Naive thymus-derived CD8-positive, alpha-beta T cell (primary cell): ENCODE measurements at places on chromosomes 1 and 21.

DNA sequence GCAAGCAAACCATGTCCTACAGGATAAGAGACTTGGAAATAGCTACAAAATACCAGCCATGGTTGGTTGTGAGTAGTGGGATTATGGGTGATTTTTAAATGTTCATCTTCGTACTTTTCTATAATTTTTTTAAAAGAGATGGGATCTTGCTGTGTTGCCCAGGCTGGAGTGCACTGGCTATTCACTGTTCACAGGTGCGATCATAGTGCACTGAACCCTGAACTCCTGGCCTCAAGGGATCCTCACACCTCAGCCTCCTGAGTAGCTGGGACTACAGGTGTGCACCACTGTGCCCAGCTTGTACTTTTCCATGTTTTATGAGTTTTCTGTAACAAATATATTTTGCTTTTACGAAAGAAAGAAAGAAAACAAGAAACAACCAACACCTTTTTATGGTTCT, 224.2 kb downstream of the FOXD2 start:
- H3K27me3 ChIP-seq: peaks cover 23% of the 10 kb centered on the region
- no peak overlapping the region for H3K27ac ChIP-seq
- no peak overlapping the region for H3K4me3 ChIP-seq
- no peak for DNase-seq

DNA sequence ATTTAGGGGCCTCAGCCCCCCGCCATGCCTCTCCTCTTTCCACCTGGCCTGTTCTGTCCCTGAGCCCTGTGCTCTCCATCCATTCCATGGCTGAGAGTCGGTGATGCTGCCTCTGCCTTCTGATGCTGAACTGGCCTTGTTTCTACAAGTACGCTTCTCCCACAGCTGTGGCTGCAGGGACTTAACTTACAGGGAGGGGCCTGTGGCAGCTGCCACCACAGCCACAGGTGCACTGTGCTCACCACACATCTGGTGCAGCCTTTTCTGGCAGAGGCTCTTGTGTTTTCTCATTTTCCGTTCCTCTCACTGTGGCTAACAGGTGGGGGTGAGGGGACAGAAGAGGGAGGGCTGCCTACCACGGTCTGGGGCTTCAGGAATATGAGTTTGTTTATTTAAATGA, 4.2 kb downstream of the FMO1 start:
- peak overlapping the region; percentile 76 for H3K4me3 ChIP-seq
- H3K36me3 ChIP-seq: no peaks in the 10 kb centered on the region
- no peak overlapping the region for H3K27ac ChIP-seq
- H3K4me1 ChIP-seq: peaks cover 11% of the 10 kb centered on the region

DNA sequence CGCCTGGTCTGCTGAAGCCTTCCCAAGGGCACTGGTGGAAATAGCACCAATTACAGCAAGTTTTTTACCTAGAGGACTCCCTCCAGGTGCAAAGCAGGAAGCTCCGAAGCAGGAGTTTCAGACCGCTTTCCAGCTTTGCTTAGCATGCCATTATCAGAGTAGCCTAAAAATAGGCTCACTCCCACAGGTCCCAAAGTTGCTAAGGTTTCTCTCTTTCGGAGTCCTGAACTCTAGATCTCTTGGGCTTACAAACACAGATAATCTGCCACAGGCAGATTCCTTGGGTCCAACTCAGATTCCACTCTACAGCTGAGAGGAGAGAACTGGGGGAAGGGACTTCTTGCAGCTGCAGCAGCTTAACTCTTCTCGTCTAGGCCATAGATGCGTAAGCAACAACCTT, 22.5 kb downstream of the ZMYND12 start:
- DNase-seq: no peak
- no peak overlapping the region for H3K27ac ChIP-seq
- no peak overlapping the region for H3K4me3 ChIP-seq
- H3K36me3 ChIP-seq: no peaks in the 10 kb centered on the region

GRCh38 chr21:43697758-43698643, 20.9 kb upstream of the PDXK start:
- peaks cover 7% of the 10 kb centered on the region for H3K36me3 ChIP-seq
- DNase-seq: no peak
- H3K27ac ChIP-seq: no peak overlapping the region
- H3K4me3 ChIP-seq: no peak overlapping the region
- peaks cover 10% of the 10 kb centered on the region for H3K4me1 ChIP-seq
- no peaks in the 10 kb centered on the region for H3K27me3 ChIP-seq

- H3K27me3 ChIP-seq: no peaks in the 10 kb centered on the region
- H3K4me3 ChIP-seq: no peak overlapping the region
- H3K4me1 ChIP-seq: no peaks in the 10 kb centered on the region
- H3K36me3 ChIP-seq: peaks cover 4% of the 10 kb centered on the region
- H3K27ac ChIP-seq: no peak overlapping the region
- DNase-seq: no peak
These were observed 1115.1 kb downstream of the PLA2G4A start for GRCh38 chr1:187943606-187944403.

GRCh38 chr1:47937586-47938254, 59.5 kb downstream of the TRABD2B start:
- no peaks in the 10 kb centered on the region for H3K4me1 ChIP-seq
- H3K27ac ChIP-seq: no peak overlapping the region
- no peak overlapping the region for H3K4me3 ChIP-seq
- H3K36me3 ChIP-seq: no peaks in the 10 kb centered on the region
- peaks cover 12% of the 10 kb centered on the region for H3K27me3 ChIP-seq
- no peak for DNase-seq

DNA sequence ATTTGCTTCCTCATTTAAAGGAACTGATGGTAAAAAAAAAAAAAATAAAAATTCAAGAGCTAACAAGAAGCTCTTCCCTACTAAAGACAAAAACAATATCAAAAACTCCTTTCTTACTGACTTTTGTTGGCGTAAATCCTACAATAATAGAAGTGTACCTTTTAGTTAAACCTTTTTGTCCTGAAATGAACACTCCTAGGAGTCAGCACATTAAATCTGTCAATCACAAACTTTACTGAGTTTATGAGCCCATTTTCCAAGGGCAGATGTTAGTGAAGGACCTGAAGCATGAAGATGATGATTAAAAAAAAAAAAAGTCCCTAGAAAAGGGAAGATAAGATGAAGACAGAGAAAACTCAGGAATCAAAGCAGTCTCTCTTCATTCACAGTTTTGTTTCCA, 22.6 kb upstream of the DDX59 start:
- H3K27ac ChIP-seq: no peak overlapping the region
- no peak for DNase-seq
- peaks cover 1% of the 10 kb centered on the region for H3K27me3 ChIP-seq
- H3K36me3 ChIP-seq: no peaks in the 10 kb centered on the region
- H3K4me3 ChIP-seq: no peak overlapping the region
- no peaks in the 10 kb centered on the region for H3K4me1 ChIP-seq

- DNase-seq: no peak
- H3K4me1 ChIP-seq: peaks cover 15% of the 10 kb centered on the region
- H3K36me3 ChIP-seq: no peaks in the 10 kb centered on the region
- H3K4me3 ChIP-seq: no peak overlapping the region
These were observed 6.0 kb upstream of the SH2D2A start for GRCh38 chr1:156822680-156823079.

- H3K27me3 ChIP-seq: peaks cover 19% of the 10 kb centered on the region
- H3K36me3 ChIP-seq: no peaks in the 10 kb centered on the region
- H3K4me1 ChIP-seq: peaks cover 60% of the 10 kb centered on the region
- H3K27ac ChIP-seq: no peak overlapping the region
- no peak for DNase-seq
These were observed 7.6 kb downstream of the ZNF683 start for GRCh38 chr1:26364956-26365355.

GRCh38 chr1:41726899-41727748, 191.6 kb downstream of the HIVEP3 start:
- H3K27me3 ChIP-seq: no peaks in the 10 kb centered on the region
- peaks cover 66% of the 10 kb centered on the region for H3K4me1 ChIP-seq
- DNase-seq: peak; percentile 13

DNA sequence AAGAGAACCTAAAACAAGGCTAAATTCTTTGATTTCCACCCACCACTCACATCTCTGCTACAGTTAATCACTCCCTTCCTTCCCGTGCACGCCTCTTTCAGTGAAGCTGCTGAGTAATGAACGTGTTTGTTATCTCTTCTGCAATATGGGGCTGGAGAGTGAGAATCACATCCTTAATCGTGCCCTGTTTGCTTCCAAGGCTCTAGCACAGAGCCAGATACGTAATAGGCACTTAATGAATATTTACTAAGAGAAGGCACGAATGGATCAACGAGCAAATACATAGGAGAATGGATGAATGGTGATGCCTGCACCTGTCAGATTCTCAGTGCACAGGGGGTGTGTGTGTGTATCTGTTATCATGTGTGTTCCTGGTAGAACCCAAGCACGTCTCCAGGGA, 22.1 kb upstream of the FAM43B start:
- H3K27ac ChIP-seq: no peak overlapping the region
- no peak for DNase-seq
- H3K27me3 ChIP-seq: peaks cover 70% of the 10 kb centered on the region
- H3K4me3 ChIP-seq: no peak overlapping the region
- no peaks in the 10 kb centered on the region for H3K4me1 ChIP-seq
- no peaks in the 10 kb centered on the region for H3K36me3 ChIP-seq

GRCh38 chr1:212035835-212036605, 472 bp downstream of the DTL start:
- peak overlapping the region; percentile 100 for H3K4me3 ChIP-seq
- H3K27me3 ChIP-seq: peaks cover 10% of the 10 kb centered on the region
- no peak for DNase-seq
- H3K4me1 ChIP-seq: peaks cover 40% of the 10 kb centered on the region
- peaks cover under 1% of the 10 kb centered on the region for H3K36me3 ChIP-seq

DNA sequence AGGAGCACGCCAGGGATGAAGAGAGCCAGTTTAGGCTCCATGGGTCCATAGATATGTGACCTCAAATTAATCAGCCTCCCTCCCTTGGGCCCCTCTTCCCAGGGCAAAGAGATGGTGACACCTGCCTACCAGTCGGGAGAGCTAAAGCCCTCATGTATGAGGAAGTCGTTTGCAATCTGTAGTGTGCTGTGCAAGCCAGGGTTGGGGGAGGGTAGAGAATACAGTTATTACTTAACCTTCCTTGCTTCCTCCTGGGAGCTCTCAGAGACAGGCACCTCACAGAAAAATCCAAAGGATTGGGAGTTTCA, 4.0 kb downstream of the PGLYRP4 start:
- H3K27me3 ChIP-seq: peaks cover 35% of the 10 kb centered on the region
- no peaks in the 10 kb centered on the region for H3K36me3 ChIP-seq
- peak overlapping the region; percentile 72 for H3K27ac ChIP-seq
- H3K4me3 ChIP-seq: peak overlapping the region; percentile 46
- H3K4me1 ChIP-seq: peaks cover 50% of the 10 kb centered on the region

GRCh38 chr1:235643837-235644692, 5.5 kb downstream of the GNG4 start:
- no peak for DNase-seq
- peaks cover 45% of the 10 kb centered on the region for H3K27me3 ChIP-seq
- peaks cover 32% of the 10 kb centered on the region for H3K4me1 ChIP-seq
- H3K36me3 ChIP-seq: peaks cover 2% of the 10 kb centered on the region
- no peak overlapping the region for H3K4me3 ChIP-seq

- peak overlapping the region; percentile 50 for H3K27ac ChIP-seq
- no peak overlapping the region for H3K4me3 ChIP-seq
- H3K27me3 ChIP-seq: no peaks in the 10 kb centered on the region
- H3K4me1 ChIP-seq: peaks cover 54% of the 10 kb centered on the region
These were observed 99.9 kb upstream of the TIAM1 start for GRCh38 chr21:31443736-31444521.

- H3K27me3 ChIP-seq: peaks cover 64% of the 10 kb centered on the region
- no peak overlapping the region for H3K27ac ChIP-seq
- H3K36me3 ChIP-seq: peaks cover 4% of the 10 kb centered on the region
- no peak for DNase-seq
These were observed 3.5 kb upstream of the RNF220 start for GRCh38 chr1:44401256-44402228.

GRCh38 chr1:211610779-211611556, 32.0 kb upstream of the SLC30A1 start:
- no peak overlapping the region for H3K27ac ChIP-seq
- H3K4me3 ChIP-seq: no peak overlapping the region
- peaks cover 15% of the 10 kb centered on the region for H3K4me1 ChIP-seq
- peaks cover 3% of the 10 kb centered on the region for H3K27me3 ChIP-seq
- DNase-seq: no peak

DNA sequence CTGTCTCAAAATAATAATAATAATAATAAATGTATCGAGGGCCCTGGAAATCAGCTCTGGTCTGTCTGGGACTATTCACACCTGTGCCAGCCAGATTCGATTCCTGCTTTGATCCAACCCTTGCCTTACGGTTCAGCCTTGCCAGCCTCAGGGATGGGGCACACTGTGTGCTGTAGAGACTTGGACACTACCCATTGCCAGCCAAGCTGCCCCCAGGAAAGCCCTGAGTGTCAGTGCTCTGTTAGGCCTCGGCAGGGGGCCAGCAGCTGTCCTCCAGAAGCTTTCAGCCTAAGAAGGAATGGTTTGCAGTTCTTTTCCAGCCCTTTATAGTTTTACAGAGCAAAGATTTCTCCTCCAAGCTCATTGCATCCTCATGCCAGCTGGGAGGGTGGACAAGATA, 96.2 kb upstream of the RUNX3 start:
- no peaks in the 10 kb centered on the region for H3K36me3 ChIP-seq
- no peaks in the 10 kb centered on the region for H3K27me3 ChIP-seq
- peaks cover 40% of the 10 kb centered on the region for H3K4me1 ChIP-seq
- peak overlapping the region; percentile 14 for H3K27ac ChIP-seq
- H3K4me3 ChIP-seq: no peak overlapping the region
- DNase-seq: no peak

- H3K27me3 ChIP-seq: peaks cover 22% of the 10 kb centered on the region
- no peaks in the 10 kb centered on the region for H3K4me1 ChIP-seq
- H3K27ac ChIP-seq: no peak overlapping the region
- DNase-seq: no peak
These were observed 10.5 kb upstream of the SPRR4 start for GRCh38 chr1:152959801-152960451.

DNA sequence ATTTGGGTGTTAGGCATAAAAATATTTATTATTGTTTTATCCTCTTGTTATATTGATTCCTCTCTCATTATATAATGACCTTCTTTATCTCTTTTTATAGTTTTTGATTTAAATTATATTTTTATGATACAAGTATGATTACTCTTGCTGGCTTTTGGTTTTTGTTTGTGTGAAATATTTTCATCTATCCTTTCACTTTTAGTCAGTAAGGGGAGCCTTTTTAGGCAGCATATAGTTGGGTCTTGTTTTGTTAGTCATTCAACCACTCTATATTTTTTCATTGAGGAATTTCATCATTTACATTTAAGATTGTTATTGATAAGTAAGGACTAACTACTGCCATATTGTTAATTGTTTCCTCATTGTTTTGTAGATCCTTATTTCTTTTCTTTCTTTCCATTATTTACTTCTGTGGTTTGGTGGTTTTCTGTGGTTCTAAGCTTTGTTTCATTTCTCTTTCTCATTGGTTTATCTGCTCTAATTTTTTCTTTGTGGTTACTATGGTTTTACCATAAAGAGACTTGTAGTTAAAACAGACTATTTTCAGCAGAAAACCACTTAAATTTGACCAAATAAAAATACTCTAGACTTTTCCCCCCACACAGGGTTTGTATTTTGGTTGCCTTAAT, 593.1 kb downstream of the NUF2 start:
- H3K36me3 ChIP-seq: no peaks in the 10 kb centered on the region
- no peak for DNase-seq
- no peaks in the 10 kb centered on the region for H3K4me1 ChIP-seq
- no peak overlapping the region for H3K27ac ChIP-seq
- no peaks in the 10 kb centered on the region for H3K27me3 ChIP-seq

- peaks cover 4% of the 10 kb centered on the region for H3K36me3 ChIP-seq
- no peak overlapping the region for H3K27ac ChIP-seq
- DNase-seq: no peak
These were observed 216.4 kb downstream of the VAV3 start for GRCh38 chr1:107748531-107748930.
